ENCODE measurements at places on chromosomes 3 and 15.
A peak's percentile ranks its signal among the peaks of the same experiment; 100 is the strongest.

DNA sequence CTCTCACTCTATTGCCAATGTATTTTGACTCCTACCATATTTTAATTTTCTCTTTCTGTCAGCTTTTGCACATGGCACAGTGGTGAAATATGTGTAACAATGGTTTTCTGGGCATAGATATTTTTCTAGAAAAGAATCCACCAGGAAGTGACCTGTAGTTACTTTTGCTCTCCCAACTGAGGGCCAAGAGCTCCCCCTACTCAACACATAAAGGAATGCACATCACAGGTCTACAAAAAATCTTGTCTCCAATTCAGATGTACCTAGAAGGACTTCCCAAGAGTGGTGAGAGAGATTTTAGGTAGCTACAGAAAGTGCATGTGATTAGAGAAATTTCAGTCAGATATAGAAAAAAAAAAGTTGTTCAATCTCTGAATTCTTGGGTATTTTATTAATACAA is 15.6 kb downstream of the CPA3 start:
- no peak for DNase-seq

GRCh38 chr3:179682426-179683080 is 29.7 kb downstream of the USP13 start:
- no peak for DNase-seq

- no peak for DNase-seq
Observed at GRCh38 chr3:187295316-187296034, 3.9 kb upstream of the MASP1 start.

- no peak for DNase-seq
Observed at GRCh38 chr3:143753006-143753405, 95.3 kb downstream of the SLC9A9 start.

GRCh38 chr3:12409684-12410596 is 74.3 kb upstream of the TSEN2 start:
- DNase-seq = no peak

DNA sequence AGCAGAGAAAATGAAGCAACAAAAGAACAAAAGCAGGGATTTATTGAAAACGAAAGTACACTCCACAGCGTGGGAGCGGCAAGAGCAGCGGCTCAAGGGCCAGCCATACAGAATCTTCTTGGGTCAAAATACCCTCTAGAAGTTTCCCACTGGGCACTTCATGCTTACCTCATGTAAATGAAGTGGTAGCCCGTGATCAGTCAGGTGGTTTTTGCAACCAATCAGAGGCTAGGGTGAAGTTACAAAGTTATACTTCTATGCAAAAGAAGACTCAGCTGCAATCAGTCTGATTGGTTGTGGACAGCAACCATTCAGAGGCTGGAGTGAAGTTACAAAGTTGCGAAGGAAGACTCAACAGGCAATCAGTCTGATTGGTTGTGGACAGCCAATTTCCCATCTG is 37.8 kb upstream of the TRH start:
- DNase-seq = peak; percentile 74

GRCh38 chr15:86115145-86115801 is 35.6 kb downstream of the AGBL1 start:
- no peak for DNase-seq

DNA sequence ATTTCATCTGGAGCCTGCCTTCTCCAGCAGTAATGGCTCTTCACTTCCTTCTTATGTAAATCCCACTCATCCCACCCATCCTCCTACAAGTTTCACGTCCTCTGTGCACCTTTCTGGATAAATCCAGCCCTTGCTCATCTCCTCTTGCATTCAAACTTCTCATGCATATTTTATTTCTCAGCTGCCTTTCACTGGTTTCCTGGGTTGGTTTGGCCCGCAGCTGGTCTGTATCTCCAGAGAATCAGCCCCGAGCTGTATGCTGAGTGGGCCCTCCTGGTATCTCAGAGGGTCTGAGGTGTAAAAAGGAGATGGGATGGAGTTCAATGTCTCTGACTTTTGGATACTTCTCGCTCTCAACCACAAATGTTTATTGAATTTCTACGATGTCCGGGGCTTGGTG is 248.6 kb upstream of the FEZF2 start:
- DNase-seq = no peak

- no peak for DNase-seq
Observed at GRCh38 chr3:61725851-61726333, 164.5 kb downstream of the PTPRG start.

Measured in activated CD4-positive, alpha-beta T cell treated with anti-CD3 and anti-CD28 coated beads, Interleukin-2, amount 10 ng/mL, durations not matched to agents 24 days and 14 days (primary cell).